Fibroblast of upper back skin (primary cell): ENCODE measurements at places on chromosomes 1 and 21.

DNA sequence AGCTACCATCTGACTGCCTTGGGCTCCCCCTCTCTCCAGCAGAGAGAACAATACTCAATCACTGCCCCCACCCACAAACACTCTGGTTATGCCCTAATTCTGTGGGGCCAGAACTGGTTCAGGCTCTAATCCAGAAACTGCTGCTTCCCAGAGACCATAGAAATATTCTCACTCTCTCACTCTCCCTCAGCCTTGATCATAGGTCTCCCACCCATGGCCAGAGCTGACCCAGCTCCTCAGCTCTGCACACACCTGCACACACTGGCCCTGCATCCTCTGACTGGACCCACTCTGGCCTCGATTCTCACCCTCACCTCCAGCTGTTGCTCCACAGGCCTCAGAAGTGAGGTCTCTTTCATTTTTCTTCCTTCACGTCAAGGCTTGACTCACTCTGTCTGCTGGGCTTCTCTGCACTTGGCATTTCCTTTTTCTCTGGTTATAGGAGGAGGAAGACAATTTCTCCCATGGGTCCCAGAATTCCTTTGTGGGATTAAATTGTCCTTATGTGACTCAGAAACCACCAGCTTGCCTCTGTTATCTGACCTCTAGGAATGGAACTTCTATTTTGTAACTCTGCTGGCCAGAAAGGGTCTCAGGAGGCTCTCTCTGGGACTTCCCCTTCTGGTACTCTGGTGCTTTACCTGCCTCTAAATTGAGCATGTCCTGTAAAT lies 15.6 kb upstream of the ZMYM6 start:
- DNase-seq = peak; percentile 96

DNA sequence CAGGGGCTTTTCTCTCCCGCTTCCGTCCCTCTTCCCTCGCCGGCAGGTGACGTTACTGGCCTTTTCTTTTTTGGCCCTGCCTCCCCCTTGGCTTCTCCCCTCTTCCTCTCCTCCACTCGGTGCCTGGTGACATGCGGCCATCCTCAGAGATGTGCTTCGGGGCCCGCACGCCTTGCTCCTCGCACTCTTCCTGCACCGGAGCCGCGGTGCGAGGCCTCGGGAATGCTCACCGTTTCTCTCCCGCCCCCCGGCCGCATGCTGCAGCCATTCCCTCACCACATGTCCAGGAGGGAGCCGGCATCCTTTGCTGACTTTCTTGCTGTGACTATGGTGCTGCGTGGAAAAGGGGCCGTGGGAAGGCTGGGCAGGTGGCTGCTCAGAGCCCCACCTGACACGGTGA lies 39.3 kb downstream of the PDE9A start:
- no peak for DNase-seq

GRCh38 chr1:33709174-33709782 lies 154.6 kb upstream of the HMGB4 start:
- DNase-seq = no peak

DNA sequence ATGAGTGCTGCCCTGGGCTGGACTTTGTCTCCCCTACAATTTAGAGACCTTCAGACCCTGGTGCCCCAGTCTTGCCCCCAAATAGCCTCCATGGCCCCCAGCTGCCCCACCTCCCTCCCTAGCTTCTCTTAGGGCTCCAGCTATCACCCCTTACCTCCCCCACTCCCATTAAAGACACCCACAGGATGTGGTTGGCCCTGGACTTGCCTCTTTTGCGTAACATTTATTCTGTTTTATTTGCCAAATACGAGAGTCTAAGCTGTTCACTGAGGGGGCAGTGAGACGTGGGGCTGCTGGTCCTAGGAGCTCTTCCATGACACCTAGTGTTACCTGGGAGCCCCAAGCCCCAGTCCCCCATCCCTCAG lies 4.5 kb downstream of the ZC3H12A start:
- peak; percentile 56 for DNase-seq

DNA sequence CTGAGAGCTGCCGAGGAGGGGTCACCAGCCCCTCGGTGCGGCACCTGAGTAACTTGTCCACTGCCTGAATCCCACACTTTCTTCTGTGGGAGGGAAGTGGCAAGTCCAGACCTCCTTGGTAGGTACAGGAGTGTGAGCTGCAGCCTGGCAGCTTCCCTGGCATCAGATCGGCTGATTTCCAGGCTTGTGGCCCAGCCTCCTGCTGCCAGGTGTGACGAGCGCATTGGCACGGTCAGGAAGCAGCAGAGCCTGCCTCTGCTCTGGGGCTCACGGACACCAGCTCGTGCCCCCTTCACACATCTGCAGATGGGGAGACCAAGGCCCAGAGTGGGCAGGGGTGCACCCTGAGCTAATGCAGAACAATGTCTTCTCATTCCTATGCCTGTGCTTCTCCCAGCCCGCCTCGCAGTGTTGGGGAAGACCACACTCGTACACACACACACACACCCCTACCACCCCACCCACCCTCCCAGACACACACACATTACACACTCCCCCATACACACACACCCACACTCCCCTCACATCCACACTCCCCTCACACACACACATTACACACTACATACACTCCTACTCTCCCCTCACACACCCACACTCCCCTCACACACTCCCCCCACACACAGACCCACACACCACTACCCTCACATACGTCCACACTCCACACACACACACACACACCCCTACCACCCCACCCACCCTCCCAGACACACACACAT lies 33.1 kb upstream of the SELENON start:
- DNase-seq = no peak

- no peak for DNase-seq
Observed at GRCh38 chr1:244552336-244552735, 91.3 kb downstream of the CATSPERE start.

DNA sequence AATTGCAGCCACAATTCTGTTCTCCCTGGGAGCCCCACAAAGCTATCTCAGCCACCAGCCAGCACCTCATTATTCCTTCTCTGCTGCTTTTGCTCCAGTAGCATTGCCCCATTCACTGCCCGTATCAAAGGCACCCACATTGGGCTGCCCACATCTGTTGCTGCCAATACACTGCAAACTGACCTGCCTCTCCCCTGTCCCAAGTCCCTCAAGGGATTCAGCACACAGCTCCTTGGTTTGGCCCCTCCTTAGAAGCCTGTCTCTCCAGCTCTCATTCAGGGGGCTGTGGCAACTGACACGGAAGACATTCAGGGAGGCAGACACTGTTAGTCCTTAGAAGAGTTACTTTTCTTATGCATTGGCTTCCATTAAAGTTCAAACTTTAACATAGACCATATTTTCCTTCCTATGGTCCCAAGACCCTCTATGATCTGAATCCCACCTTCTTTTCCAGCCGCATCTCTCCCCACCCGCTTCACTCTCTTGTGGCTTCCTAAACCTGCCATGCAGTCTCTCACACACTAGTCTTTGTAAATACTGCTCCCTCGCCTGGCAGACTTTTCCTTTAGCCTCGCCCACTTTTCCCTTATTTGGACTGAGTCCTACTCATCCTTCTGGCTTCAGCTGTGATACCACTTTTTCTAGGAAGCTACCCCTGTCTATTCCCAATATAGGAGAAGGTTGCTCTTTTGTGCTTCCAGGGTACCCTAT lies 19.3 kb upstream of the KLHDC8A start:
- peak; percentile 66 for DNase-seq

- DNase-seq = peak; percentile 91
Observed at GRCh38 chr1:50969611-50970508, at the start of gene CDKN2C. TSS of gene CDKN2C (plus strand) at chr1:50970245. CDS start at chr1:50970369, 124 bp downstream.

DNA sequence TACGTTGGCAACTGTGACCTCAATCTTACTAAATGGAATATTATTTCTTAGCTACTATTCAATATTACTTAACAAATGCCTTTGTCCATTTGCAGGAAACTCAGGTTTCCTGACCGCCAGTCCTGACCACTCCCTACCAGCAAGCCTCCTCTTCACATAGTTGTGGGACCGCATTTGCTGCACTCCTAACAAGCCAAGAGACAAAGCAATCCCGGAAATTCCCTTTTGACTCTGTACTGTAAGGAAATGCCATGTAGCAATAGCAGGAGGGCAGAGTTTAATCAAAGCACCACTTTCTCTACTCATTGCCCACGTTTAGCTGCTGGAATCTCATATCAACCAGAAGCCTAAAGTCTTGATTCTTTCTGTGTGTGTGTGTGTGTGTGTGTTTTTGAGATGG lies 28.1 kb upstream of the ACBD6 start:
- peak; percentile 64 for DNase-seq

DNA sequence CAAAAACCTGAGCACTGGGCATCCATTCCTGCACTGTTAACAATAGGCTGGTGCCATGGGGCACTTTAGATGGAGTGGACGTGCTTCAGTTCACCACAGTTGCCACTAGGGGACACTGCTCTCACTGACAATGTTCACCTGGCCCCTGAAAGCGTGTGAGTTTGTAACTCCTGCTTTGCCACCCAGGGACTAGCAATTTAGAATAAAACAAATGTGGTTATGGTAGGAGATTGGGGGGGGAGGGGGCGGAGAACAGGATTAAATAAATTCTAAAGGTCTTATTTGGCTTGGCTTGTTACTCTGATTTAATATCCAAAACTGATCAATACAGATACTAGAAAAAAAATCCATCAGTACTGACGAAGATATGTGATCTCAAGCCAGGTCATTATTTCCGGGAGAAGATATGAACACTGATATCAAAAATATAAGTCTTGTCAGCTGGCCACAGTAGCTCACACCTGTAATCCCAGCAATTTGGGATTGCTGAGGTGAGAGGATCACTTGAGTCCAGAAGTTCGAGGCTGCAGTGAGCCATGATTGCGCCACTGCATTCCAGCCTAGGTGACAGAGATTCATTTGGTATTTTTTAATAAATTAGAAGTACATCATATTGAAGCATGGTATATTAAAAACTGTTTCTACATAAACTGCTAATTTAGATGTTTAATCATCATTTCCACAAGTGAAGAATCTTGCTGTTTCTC lies 23.2 kb downstream of the INTS7 start:
- DNase-seq = peak; percentile 68
